ENCODE measurements at places on chromosomes 16 and 17.

DNA sequence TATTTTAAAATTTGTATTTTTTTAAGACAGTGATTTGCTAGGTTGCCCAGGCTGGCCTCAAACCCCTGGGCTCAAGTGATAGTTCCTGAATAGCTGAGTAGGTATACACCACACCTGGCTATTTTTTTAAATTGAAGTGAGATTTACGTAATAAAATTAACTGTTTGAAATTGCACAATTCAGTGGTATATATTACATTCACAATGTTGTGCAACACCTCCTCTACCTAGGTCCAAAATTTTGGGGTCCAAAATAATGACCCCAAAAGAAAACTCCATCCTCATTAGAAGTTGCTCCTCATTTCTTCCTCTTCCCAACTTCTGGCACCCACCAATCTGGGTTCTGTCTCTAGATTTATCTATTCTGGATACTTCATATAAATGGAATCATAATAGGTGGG lies 3.0 kb upstream of the SMARCD2 start:
- no peak for DNase-seq

GRCh38 chr17:79213305-79213704 lies 138.7 kb downstream of the ENGASE start:
- no peak for DNase-seq

DNA sequence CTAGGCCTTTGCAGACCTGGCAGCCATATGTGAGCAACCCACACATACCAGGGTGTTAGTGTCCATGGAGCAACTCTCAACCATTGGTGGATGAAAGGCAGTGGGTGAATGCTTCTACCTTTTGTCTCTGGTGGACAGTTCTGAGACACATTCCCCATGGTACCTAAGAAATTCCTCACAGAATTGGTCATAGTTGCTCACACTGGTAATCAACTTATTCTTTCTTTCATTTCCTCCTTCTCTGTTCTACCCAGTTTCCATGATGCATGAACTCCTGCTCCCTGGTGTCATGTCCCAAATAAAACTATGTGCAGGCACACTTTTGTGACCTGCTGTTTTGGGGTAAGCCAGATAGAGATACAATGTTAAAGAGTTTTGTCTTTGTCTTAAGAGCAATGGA lies 33.2 kb upstream of the MPHOSPH6 start:
- DNase-seq = no peak

GRCh38 chr17:48209973-48210372 lies 102.4 kb downstream of the SNX11 start:
- DNase-seq = no peak

- no peak for DNase-seq
These were observed 79.0 kb downstream of the GPRC5B start for GRCh38 chr16:19805459-19806162.
